MV-4-11 (cell line): ENCODE measurements at places on chromosomes 4 and X.

DNA sequence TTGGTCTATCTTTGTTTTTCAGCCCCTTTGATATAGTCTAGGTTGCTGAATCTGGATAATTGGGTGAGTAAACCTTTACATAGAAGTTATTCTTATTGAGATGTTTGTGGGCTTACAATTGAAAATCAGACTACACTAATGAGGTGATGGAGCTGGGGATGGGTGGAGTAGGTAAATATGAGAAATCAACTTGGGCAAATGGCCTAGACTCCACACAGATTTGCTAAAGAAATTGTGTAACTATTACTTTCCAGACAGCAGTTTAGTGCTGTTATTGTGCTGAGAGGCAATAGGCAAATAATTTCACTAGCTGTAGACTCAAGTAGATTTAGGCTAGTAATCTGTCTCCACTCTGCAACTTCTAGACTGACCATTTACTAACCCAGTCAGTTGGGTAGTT, 8.2 kb downstream of the DIAPH2 start:
- DNase-seq, result no peak

DNA sequence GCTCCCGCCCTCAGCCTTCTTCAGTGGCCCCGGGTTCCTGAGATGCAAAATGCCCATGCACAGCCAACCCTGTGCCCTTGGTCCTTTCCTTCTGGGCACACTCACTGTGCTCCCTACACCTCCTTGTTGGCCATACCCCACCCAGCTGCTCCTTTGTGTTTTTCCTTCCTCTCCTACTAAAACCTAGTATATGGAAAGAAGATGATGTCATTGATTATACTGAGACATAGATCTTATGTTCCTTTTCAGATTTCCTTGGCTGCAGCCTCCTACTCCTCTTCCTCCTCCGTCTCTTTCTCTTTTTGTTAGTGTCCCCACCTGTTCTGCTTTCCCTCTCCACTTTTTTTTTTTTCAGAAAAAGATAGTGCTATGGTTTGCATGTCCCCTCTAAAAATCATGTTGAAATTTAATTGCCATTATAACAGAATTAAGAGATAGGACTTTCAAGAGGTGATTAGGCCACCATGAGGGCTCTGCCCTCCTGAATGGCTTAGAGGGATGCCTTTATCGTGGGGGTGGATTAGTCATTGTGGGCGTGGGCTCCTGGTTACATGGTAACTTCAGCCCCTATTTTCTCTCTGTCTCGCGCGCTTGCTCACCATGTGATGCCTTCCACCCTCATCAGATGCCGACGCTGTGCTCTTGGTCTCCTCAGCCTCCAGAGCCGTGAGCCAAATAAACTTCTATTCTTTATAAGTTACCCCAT, 254.9 kb upstream of the GATB start:
- DNase-seq, result no peak

DNA sequence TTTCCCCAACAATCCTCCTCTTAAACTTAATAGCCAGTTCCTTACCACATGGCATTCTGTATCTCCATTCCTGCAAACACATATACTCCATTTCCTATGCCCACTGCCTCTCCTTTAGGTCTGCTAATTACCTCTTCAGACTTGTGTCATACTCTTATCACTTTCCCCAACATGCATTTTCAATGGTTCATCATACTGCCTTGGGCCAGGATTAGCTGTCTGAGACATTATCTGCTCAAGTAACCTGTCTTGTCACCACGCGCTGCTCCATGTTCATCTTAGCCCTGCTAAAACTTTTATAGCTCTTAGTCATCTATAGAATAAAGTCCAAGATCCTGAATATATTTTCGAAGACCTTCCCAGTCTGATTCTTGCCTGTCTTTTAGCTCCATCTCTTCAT, 224.1 kb upstream of the GK2 start:
- no peak for DNase-seq

DNA sequence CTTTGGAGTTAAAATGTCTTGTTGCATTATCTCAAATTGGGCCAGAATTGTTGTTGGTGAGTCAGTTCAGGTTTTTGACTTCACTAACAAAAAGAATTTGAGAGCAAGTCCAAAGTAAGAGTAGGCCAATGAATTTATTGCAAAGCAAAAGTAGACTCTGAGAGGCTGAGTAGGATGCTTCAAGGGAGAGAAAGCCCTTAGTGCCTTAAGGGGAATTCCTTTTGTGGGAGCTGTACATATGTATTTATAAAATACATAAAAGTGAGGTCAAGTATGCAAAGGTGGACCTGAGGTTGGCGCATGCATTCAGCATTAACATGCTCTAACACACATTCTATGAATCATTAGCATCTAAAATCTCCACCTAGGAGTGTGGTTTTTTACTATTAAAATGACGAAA, 565.4 kb downstream of the GRXCR1 start:
- DNase-seq, result no peak

GRCh38 chr4:68272860-68273259, 27.4 kb upstream of the TMPRSS11B start:
- DNase-seq, result no peak

DNA sequence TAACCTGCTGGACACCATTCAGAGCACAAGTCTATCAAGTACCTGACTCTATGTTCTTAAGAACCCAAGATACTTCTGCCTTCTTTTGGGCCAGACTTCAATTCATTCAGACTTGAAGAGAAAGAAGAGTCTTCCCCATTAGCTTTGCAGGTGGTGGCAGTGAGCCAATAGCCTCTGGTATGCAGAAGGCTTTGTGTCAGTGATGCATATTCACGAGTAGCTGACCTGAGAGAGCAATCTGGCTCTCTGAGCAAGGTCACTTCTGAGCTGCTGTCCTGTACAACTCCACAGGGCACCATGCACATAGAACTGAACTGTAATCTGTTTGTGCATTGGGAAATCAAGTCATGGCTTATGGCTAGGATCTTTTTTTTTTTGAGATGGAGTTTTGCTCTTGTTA, 39.9 kb upstream of the SPINK2 start:
- no peak for DNase-seq

GRCh38 chr4:19213388-19213787, 1038.3 kb upstream of the SLIT2 start:
- no peak for DNase-seq

GRCh38 chrX:53715346-53715924, 28.9 kb upstream of the HUWE1 start:
- no peak for DNase-seq

GRCh38 chr4:37998226-37998625, 38.0 kb downstream of the PTTG2 start:
- DNase-seq, result no peak

DNA sequence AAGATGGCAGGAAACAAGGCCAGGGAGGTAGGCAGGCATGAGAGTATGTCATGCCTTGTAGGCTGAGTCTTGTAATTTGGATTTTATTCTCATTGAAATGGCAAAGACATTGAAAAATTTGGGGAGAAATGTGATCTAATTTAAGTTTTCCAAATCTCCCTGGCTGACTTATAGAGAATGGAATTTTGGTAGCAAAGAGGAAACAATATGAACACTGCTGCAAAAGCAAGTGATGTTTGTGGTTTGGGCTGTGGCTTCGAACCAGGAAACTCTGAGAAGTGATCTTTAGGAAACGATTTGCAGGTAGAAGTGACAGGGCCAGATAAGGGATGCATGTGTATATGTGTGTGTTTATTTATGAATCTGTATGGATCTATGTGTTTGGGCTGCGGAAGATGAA, 35.6 kb downstream of the ARSJ start:
- DNase-seq, result no peak
